ENCODE measurements at places on chromosomes 5 and 9. TPM values are rescaled to one million over a fixed set of nuclear protein-coding genes. Genes with fewer than 3 reads are reported as not detected.

The CYLC2 gene
- not detected for total RNA-seq

The BTF3 gene
- total RNA-seq: 206 TPM

The DPH7 gene
- total RNA-seq: 20.4 TPM

The PCDHGA8 gene
- 0.64 TPM for total RNA-seq

The CATSPER3 gene
- total RNA-seq: 0.13 TPM

The CD74 gene
- total RNA-seq: 1.2 TPM

The ZNF618 gene
- total RNA-seq: 6.8 TPM

The LCN10 gene
- 0.13 TPM for total RNA-seq

The RELL2 gene
- total RNA-seq: 6.2 TPM

The DEPDC1B gene
- 4.4 TPM for total RNA-seq

The ANXA2R gene
- total RNA-seq: 6.0 TPM

The SSBP2 gene
- 21.7 TPM for total RNA-seq

The FOXD4 gene
- total RNA-seq: 0.13 TPM

The PCSK5 gene
- total RNA-seq: 1.0 TPM

The ABO gene
- 0.63 TPM for total RNA-seq

The TLX3 gene
- total RNA-seq: not detected

The NME5 gene
- total RNA-seq: 1.9 TPM

The ATP10B gene
- under 0.01 TPM for total RNA-seq

The PRLR gene
- total RNA-seq: under 0.01 TPM

The BHMT gene
- total RNA-seq: not detected

The TMEM232 gene
- total RNA-seq: 0.13 TPM

DNA sequence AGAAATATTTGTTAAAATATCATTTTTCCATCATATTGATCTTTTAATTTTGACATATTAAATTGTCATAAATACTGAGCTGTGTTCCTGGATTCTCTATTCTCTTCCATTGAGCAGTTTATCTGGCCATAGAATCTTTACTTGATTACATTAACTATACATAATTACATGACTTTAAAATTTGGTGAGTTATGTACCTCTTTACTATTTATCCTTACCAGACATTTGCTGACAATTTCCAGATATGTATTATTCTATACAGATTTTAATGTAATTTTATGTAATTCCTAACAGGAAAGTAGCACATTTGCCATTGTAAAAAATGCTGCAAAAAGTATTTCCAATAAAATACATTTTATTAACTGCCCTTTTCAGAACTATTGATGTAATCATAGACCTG, 770.3 kb downstream of the KCTD16 start:
- DNase-seq: no peak

GRCh38 chr5:78004559-78004958, 228.4 kb upstream of the TBCA start:
- DNase-seq: no peak

DNA sequence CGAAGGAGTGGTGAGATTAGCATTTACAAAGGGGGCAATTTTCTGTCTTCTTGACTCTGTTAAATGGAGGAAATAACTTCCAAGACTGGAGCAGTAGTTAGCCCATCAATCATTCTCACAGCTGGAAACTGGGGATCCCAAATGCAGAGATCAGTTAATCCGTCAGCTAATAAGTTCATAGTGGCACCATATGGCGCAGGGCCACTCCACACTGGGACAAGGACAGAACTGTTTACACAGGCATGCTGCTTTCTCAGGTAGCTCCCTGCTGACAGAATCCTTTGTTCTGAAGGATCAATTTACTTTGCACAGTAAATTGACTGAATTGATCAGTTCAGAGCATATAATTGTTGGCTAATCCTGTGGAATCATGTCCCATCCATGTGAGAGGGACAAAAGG, 395.7 kb downstream of the TMEM161B start:
- no peak for DNase-seq

- no peak for DNase-seq
These were observed 7.1 kb downstream of the IL4 start for GRCh38 chr5:132680780-132681475.

GRCh38 chr9:351916-352315, 137.3 kb downstream of the DOCK8 start:
- no peak for DNase-seq

GRCh38 chr5:150596826-150597225, 43.6 kb upstream of the SYNPO start:
- no peak for DNase-seq

GRCh38 chr9:107215381-107215780, 67.7 kb upstream of the RAD23B start:
- no peak for DNase-seq

GRCh38 chr9:131053896-131054295, 42.4 kb upstream of the AIF1L start:
- DNase-seq: no peak

GRCh38 chr9:135105211-135105745, 17.8 kb downstream of the OLFM1 start:
- DNase-seq: no peak

GRCh38 chr9:97774673-97775072, 77.5 kb upstream of the XPA start:
- no peak for DNase-seq

DNA sequence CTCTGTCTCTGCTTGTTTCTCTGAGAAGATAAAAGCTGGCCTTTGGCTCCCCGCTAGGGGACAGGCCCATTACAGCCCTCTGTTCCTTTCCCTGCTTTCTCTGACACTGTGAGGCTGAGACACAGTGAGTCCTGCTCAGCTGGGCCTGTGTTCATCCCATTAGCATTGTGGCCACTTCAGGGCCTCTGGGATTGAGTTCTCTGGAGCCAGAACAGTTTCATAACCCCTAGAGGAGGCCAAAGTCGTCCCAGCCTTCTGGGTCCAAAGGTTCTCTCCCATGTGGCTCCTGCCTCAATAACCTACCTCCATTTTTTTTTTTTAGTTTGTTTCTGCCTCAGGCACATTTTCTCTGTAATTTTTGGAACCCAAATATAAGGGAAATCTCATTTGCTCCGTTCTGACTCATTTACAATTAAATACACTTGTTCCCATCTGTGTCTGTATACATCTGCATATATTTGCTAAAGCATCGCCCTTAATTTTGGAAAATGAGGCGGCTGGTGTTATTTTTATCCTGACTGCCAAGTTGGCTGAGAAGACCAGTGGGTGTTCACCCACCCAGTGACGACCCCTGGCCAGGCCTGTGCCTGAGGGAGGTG, 27.3 kb upstream of the CTNNA1 start:
- DNase-seq: no peak

- no peak for DNase-seq
These were observed 51.3 kb downstream of the LHFPL2 start for GRCh38 chr5:78597068-78597973.

- no peak for DNase-seq
These were observed 18.2 kb downstream of the PPP2R2B start for GRCh38 chr5:146860213-146860893.

- DNase-seq: peak; percentile 43
These were observed 25.8 kb upstream of the HSD17B3 start for GRCh38 chr9:96327694-96328352.

GRCh38 chr5:121408778-121409177, 442.9 kb upstream of the FTMT start:
- no peak for DNase-seq

GRCh38 chr9:130029223-130029973, 13.6 kb downstream of the FNBP1 start:
- DNase-seq: no peak

DNA sequence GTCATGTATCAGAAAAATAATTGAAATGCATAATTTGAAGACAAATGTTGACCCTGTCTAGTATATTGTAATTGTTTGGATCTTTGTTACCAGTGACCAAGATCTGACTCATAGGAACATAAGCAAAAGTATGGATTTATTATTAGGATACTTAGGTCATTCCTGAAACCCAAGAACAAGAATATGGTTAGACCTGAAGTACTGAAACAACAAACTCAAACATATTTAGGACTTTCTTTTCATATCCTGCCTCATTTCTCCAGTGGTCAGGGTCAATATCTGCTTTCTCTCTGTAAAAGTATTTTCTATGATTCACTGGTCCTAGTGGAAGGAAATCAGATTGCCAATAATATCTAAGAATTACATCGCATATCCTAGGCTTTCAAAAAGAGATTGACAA, 1937.1 kb upstream of the WWC1 start:
- no peak for DNase-seq

GRCh38 chr9:138083873-138084272, 206.3 kb downstream of the CACNA1B start:
- DNase-seq: no peak

DNA sequence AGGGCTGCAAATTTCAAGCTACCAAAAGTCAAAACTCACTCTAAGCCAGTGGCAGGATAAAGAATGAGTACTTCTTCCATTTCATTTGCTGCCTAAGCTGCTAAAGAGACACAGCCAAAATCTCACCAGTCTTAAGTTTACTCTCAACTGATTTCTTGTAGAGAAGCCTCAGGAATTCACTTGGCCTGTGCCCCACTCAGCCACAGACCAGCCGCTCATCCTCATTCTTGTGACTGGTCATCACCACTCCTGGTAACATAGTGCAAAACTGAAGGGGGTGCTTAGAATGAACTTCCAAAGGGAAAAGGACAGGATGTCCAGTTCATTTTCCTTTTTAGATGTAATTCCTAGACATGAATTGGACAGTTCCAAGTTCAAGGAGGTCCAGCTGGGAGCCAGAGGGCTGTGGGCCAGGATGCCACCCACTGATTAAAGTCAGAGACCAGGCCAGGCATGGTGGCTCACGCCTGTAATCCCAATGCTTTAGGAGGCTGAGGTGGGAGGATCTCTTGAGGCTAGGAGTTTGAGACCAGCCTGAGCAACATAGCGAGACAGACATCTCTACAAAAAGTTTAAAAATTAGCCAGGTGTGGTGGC, 72.7 kb upstream of the RANBP3L start:
- DNase-seq: no peak

- DNase-seq: no peak
These were observed at the start of gene RANBP17 for GRCh38 chr5:170861917-170862766. Gene RANBP17 (plus strand): TSS chr5:170862018.

- no peak for DNase-seq
These were observed 88.1 kb downstream of the GLIS3 start for GRCh38 chr9:4211806-4212205.

GRCh38 chr5:54671111-54671531, 153.6 kb downstream of the SNX18 start:
- no peak for DNase-seq

- no peak for DNase-seq
These were observed 283.2 kb upstream of the POU5F2 start for GRCh38 chr5:94024620-94025019.

DNA sequence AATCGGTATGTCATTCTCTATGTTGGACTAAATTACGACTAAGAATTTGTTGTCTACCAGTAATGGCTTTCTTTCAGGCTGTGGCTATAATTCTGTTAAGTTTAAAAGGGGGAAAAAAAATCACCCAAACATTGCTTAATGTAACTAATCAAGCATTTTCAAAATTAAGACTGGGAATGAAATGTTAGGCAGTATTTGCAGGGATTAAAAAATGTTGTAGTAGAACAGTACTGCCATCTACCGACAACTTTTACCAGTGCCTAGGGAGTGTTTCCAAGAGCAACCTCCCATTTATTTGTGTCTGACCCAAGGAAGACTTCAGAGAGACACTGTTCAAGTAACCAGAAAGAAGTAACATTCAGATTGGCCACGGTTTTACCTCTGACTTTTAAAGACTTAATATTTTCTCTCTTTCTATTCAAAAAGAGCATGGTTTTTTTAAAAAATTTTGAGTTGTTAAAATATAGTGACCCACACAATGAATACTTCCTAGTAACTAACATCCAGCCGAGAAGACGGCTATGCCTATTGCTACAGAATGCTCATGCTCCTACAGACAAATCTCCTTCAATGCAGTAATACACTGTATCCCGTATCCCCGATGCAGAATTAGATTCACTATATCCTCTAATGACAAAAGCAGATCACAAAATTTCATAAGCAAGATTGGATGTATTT, 92.4 kb downstream of the ARL15 start:
- peak; percentile 72 for DNase-seq

All from dermis microvascular lymphatic vessel endothelial cell (primary cell).